ENCODE measurements at places on chromosomes 2 and 18.

- DNase-seq: no peak
Observed at GRCh38 chr18:33135951-33136660, 304.4 kb downstream of the CCDC178 start.

- no peak for DNase-seq
Observed at GRCh38 chr2:212979046-212979612, 172.3 kb downstream of the IKZF2 start.

DNA sequence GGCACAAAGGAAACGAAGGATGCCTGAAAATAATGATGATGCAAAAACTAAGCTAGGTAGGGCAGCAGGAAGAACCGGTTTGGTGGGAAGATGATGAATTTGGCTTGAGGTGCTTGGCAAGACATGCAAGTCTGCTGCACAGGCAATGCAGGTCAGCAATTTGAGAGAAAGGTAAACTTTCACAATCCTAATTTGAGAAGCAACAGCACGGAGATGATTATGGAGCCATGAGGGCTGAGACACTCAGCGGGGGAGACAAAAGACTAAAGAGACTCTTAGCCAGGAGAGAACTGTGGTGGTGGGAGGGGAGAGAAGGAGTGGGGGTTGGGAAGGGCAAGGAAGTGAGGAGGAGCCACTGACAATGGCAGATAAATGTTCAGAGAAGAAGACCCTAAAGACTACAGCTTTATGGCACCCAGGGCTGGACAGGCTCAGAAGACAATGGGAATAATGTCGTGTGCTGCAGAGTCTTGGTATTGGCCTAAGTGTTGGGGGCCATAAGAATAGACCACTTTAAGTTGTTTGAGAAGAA lies 19.4 kb upstream of the RNF149 start:
- no peak for DNase-seq

DNA sequence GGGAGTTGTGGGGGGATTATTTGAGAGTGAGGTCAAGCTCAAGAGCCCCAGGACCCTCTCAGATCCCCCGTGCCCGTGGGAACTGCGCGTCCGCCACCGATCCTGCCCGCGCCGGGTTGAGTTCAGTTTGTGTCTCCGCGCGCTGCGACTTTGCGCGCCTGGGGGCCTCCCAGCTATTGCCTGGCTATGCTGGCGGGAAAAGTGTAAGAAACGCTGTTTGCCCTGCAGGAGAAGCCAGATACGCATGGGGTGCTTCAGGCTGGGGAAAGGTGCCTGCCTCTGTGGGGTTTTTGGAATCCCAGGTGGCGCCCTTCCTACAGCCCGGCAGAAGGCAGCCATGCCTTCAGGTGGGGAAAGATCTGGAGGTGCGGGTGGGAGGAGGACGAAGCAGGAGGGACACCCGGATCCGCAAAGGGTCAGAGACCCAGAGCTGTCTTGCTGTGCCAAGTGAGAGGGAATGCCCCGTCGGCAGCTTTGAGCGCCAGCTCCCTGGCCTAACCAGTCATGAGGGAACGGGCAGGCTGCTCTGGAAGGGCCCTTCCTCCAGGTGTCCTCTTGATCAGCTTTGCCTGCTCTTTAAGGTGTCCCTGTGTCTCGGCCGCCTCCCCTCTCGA lies 22.5 kb downstream of the TEX44 start:
- DNase-seq: no peak

- DNase-seq: no peak
Observed at GRCh38 chr2:233062451-233062850, 2.3 kb downstream of the INPP5D start.

DNA sequence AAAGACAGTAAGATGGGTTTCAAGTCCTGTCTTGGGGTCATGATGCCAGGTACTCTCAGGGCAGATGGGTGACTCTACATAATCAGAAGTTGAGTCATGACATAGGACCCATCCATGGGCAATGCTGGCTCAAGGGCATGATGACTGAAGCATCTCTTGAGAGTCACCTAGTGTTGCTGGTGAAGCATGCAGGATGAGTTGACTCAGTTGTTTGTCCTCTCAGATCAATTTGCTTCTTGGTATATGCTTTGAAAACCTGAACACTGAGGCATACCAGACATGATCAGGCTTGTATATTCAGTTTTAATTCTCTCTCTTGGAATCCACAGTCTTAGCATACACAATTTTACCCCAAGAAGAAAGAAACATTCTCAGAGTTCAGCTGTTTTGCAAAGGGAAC lies 658.9 kb upstream of the NXPH2 start:
- no peak for DNase-seq

- DNase-seq: no peak
Observed at GRCh38 chr2:114821055-114821454, 378.6 kb downstream of the DPP10 start.

- DNase-seq: no peak
Observed at GRCh38 chr2:133314795-133315194, 253.5 kb downstream of the NCKAP5 start.

- DNase-seq: no peak
Observed at GRCh38 chr2:139122711-139123158, 342.5 kb upstream of the NXPH2 start.

DNA sequence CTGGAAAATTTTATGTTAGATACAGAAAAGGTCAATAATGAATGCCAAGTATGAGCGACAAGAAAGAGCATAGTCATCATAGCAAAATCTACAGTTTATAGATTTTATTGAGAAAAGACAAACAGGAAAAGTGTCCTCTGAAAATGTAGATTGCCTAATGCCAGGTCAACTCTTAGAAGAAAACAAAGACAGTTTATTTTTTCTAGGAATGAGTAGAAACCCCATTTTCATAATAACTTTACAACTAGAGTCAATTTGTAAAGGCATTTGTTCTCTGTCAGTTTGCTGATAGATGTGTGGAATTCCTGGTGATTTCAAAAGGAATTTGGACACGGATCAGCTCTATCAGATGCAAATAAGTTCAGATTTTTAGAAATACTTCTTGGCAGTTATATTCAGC lies 16.6 kb downstream of the CDH7 start:
- DNase-seq: no peak

- DNase-seq: no peak
Observed at GRCh38 chr2:117169036-117169765, 645.3 kb upstream of the DDX18 start.

DNA sequence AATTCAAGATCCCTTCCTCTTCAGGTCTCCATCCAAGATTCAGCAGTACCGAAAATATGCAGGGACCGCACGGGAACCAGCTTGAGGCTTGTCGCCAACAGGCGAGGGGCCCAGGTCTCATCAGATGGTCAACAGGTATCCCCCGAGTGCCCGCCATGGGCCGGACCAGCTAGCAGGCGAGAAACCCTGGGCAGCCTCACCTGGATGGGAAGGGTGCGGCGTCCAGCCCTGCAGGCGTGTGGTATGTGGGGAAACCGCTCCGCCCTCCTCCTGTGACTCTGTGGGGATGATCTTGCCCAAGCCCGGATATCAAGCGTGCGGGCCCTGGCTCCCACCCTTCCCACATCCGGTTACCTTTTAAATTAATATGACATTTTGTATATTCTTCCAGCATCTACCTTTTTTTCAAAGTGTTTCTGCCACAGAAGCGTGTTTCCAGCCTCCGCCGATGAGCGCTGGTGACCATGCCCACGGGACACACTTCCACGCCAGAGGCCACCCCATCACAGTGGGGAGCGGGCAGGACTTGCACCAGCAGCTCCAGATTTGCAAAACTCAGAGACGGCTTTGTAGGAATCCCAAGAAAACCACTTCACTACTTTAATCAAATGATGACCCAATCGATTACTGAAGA lies 33.2 kb downstream of the ZNF516 start:
- DNase-seq: no peak

DNA sequence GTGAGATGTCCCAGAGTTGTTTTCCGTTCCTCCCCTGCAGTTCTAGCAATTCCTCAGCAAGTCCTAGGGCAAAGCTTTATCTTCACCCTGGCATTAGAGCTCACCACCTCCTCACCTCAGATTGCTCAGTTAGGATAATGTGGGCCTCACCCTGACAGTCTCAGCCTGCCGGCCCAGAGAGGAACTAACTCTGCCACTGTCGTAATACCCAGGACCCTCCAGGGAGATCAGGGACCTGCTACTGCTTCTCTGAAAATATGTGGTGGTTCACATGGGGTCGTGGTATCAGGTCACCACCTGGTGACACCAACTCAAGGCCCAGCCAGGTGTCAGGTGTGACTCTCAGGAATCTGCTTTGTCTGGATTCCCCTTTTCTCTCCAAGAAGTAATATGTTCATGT lies 120.7 kb downstream of the FEZ2 start:
- DNase-seq: no peak

DNA sequence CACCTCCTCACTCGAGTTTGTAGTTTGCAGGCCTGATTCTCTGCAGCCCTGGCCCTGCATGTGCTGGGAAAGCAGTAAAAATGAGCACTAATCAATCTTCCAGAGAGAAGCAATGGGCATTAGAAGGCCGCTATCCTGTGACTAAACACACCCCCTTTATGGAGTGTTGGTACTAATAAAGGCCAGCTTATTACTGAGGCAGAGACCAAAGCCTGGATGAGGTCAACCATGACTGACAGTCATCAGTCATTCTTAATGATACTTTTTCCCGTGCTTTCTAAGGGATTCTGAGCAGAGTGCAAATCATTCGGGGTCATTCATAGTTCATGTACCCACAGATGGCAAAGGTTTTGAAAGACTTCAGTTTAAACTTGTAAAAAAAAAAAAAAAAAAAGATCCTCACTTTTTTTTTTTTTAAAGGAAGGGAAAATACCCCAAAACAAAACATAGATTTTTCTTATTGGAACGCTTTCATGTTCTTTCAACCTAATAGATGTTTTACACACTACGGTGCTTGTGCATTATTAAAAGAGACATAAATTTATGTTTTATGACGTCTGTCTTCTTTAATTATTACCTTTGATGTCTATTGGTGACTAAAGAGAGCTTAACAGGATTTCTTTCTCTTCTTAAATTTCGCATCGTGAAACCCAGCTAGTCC lies 13.2 kb downstream of the TSHZ1 start:
- DNase-seq: no peak

- peak; percentile 41 for DNase-seq
Observed at GRCh38 chr2:9771481-9772017, 71.7 kb upstream of the TAF1B start.

- DNase-seq: no peak
Observed at GRCh38 chr2:162344617-162344950, 652 bp downstream of the GCA start.

DNA sequence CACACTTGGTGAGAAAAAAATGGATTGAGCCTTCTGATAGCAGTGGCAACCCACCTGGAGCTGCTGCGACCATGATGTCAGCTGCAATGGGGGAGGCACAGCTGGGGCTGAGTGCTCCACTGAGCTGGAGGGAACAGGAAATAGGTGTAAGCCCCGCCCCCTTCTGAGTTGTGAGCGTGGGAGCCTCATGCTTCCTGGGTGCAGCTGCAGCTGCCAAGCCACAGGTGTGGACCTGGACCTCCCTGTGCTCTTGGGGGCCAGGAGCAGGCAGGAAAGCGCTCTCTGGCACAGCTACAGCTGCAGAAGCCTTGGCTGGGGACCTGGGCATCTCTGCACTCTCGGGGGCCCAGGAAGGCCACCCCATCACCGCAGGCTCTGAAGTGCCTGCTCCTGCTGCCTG lies 970.6 kb downstream of the DCDC2C start:
- DNase-seq: no peak

- no peak for DNase-seq
Observed at GRCh38 chr2:53437371-53437770, 330.2 kb upstream of the CHAC2 start.

DNA sequence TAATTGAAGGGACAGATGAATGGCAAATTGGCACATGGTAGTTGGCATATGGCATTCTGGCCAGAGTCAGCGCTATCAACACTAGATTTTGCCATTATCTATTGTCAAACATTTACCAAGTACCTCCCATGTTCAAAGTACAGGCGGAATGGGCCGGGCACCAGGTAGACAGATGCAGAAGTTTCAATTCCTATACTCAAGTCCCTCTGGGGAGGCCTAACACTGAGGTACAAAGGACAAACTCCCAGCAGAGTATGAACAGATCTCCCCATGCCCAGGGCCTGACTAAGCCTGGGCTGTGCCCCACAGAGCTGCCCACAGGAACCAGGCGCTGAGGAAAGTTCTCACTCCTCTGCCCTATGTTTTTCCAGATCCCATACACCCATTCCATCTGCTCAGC lies 257.5 kb upstream of the KLHL29 start:
- no peak for DNase-seq

DNA sequence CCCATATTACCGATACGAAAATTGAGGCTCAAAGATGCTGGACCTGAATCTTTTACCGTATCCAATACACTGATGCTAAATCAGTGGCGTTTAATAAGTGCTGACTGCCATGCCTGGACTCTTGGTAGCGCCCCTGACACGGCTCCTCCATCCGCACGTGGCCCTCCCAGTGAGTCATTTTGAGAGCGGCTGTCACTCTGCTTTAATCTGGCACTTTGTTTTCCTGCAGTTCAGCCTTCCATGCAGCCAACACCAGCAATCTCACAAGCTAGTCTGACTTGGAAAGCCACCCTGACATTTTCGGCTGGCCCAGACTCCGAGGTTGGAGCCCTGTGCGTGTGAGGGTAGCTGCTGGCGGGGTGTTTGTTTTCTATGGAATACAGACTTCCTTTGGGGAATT lies 155.1 kb upstream of the LMAN1 start:
- DNase-seq: no peak

DNA sequence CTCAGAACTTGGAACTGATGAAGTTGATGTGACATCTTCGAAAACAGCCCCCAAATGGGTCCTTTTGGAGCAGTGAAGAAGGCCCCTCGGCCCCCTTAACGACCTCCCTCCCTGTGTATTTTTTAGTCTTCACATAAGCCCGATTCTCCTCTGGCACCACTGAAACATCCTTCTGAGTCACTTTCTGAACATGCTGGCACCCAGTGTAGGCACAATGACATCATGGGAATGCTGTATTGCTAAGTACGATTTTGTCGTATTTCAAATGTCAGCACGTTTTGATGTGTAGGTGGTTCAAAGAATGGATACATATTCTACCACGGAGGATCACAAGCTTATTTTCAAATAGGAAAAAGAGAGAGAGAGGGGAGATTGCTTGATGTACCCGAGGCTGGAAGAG lies 111.7 kb upstream of the RIOK3 start:
- no peak for DNase-seq

GRCh38 chr2:20384953-20385352 lies 34.3 kb upstream of the PUM2 start:
- no peak for DNase-seq

- no peak for DNase-seq
Observed at GRCh38 chr2:854460-854859, 96.2 kb upstream of the SNTG2 start.

DNA sequence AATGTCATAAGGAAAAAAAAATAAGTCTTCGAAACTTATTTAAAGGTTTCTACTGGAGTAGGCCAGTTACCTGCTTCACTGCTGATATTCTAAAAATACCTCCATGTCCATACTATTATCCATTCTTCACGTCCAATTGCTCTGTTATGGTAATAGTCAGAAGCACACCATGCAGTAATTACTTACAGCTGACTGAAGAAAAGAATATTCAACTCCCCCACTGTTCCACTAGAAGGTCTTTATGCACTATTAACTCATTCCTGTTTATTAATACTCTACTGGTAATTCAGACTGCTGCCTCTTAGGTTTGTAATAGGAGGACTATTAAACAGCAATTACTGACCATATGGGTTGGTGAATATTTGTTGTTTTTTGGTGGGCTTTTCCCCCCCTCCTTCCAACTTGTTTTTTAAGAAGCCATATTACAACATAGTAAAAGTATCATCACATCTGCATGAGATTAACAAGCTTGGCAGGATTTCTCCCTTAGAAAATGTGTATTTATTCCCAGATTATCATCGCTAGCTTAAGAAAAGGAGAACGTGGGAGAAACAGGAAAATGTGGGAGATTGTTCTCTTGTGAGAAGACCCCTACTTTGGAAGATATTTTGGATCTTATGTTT lies 806.4 kb upstream of the FANCL start:
- no peak for DNase-seq

GRCh38 chr2:159226059-159226461 lies 60.4 kb downstream of the WDSUB1 start:
- no peak for DNase-seq
